ENCODE measurements at places on chromosomes 11 and 22.

- DNase-seq, result no peak
Measured at GRCh38 chr11:88206751-88207150, 31.5 kb upstream of the RAB38 start.

DNA sequence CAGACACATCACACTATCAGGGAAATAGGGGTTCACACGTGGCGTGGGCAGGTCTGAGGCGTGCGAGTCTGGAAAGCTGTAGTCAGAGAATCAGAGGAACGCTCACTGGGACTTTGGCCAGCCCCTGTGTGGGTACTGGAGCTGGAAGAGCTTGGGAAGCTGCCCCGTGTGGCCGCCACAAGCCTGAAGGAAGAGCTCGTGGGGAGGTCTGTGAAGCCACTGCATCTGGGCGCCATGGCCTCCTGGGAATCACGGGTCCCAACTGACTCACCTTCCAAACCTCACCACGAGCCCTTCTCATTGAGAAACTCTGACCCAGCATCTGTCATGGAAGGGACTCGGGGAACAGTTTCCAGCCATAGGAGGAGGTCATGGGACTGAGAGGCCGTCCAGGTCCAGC, 5.9 kb upstream of the MRGPRF start:
- DNase-seq, result no peak

DNA sequence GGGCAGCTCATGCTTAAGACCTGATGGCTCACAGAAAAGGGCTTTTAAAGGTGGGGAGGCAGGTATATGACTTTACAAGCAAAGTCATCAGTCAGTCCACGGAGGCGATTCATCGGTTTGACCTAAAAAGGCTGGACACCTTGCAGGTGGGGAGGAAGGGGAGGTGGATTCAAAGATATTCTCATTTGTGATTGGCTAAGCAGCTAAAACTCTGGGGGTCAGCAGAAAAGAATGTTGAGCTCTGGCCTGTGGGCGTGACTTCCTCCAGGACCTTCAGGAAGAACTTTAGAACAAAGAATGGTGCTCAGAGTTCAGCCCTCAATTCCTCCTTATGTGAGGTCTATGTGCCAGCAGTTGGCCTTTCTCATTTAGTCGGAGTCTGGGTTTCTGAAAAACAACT, 78.3 kb upstream of the LMO1 start:
- no peak for DNase-seq

DNA sequence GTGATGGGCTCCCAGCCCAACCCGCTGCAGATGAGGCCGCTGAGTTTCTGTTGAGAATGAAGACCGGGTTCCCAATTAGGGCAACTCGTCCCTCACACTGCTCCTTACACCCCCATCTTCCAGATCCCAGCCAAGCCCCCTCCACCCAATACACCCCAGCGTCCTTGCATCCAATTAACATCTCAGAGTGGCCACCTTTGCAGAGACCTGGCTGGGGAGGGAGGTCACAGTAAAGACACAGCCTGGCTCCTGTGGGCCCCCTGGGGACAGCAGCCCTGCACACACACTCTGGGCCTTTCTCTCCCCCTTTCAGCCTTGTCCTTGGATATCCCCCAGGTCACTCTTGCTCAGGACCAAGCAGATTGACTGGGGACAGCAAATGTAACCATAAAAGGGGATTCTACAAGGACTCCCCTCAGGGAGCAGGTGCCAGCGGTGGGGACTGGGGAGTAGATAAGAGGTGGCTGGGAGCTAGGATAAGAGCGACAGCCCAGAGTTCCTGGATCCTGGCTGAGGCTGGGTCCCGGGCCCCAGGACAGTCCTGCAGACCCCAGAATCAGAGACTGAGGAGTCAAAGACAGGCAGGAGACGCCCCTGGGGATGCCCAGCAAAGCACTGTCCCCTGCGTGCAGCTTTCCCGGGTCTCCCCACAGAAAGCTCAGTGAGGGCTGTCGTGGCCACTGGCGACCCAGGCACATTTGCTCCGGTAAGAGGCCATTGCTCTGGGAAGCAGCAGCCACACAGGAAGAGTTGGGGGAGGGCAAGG, 8.4 kb downstream of the APOBEC3A start:
- DNase-seq, result no peak

- no peak for DNase-seq
Measured at GRCh38 chr22:48306785-48307510, 1520.7 kb downstream of the BRD1 start.

DNA sequence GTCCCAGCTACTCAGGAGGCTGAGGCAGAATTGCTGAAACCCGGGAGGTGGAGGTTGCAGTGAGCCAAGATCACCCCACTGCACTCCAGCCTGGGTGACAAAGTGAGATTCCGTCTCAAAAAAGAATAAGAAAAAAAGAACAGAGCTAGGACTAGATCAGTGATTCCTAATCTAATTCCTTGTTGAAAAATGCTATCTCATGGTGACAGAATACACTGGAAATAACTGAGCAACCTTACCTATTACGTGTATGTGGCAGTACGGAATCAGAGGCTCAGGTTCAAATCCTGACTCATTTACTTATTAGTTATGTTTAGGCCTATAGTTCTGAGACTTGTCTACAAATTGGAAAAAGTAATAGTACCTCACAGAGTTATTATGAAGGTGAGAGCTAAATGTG, 19.5 kb upstream of the RCE1 start:
- DNase-seq, result no peak

DNA sequence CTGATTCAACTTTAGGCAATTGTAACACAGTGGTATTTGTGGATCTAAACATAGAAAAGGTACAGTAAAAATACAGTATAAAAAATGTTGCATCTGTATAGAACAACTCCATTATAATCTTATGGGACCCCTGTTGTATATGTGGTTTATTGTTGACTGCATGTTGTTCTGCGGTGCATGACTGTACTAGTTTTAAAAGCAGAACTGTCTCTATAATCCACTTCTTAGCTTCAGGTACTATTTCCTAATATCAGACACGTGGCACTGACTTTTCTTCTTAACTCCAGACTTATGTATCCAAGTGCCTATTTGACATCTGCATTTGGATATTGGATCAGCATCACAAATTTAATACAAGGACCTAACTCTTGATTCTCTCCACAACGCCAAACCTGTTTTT, 41.1 kb downstream of the PACS1 start:
- no peak for DNase-seq

GRCh38 chr11:130585545-130585944, 137.1 kb downstream of the ADAMTS15 start:
- DNase-seq, result no peak

- no peak for DNase-seq
Measured at GRCh38 chr11:15896026-15896425, 460.3 kb downstream of the SOX6 start.

DNA sequence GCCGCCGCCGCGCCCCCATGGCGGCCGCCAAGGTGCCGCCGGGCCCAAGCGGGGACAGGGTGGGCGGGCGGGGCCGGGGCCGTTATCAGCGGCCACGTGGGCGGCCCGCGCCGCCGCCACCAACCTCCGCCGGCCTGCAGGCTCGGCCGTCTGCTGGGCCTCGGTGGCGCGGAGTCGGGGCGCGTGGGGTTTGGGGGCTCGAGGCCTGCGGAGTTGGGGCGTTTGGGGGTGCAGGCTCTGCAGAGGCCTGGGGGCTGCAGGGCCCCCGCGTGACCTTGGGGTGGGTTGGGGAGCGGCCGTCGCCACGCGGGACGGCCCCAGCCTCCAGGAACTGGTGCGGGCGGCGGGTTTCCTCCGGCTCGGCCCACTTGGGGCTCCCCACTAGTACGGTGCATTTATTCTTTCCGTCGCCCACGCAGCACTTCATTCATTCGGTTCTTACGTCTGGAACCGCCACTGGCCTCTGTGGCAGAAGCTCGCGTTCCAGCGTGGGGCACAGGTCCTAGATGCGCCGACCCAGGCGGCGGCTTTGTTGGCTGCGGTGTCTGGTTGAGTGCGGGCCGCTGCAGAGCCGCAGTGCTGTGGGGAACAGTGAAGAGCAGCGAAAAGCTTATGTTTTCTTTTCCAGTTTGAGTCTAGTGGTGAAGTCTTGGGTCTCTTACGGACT, 740 bp upstream of the TRMT2A start:
- no peak for DNase-seq

- DNase-seq, result no peak
Measured at GRCh38 chr22:44211946-44212930, 31.5 kb downstream of the PARVG start.

DNA sequence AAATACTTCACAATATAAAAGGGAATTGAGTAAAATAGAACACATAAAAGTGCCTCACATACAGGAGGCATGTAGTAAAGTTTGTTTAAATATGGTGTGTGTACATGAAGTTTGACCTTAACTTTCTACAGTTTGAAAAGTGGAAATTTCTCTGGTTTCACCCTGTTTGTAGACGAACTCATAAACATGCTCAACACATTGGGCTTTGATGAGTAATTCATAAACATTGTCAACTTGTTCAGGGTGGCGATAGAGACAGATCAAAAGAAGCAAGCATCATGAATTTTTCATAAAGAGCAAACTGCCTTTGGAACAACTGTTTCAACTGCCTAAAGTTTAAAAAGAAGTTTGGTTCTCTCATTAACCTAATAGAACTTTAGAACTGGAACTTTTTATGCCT, 9.1 kb downstream of the SLN start:
- no peak for DNase-seq

DNA sequence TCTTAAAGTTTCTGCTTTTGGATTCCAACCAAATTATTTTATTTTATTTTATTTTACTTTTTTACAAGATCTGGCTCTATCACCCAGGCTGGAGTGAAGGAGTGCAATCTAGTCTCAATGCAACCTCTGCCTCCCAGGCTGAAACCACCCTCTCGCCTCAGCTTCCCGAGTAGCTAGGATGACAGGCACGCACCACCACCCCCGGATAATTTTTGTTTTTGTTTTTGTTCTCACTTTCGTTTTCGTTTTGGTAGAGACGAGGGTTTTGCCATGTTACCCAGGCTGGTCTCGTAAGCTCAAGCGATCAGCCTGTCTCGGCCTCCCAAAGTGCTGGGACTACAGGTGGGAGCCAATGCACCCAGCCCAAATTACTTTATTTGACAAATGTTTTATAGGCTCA, 219.8 kb downstream of the ETS1 start:
- no peak for DNase-seq

DNA sequence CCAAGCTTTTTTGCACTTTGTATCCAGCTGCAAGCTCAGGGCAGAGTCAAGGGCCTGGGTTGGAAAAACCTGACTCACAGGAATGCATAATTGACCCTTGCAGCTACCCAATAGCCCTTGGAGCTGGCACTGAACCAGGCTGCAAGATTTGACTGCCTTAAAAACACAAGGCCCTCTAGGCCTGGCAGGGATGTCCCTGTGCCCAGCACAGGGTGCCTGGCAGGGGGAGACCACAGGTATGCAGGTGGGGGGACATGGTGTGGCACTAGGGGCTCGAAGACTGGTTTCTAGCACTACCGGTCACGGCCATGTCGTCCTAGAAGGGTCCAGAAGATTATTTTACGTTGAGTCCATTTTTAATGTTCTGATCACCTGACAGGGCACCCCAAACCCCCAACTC, 30.2 kb downstream of the SBF1 start:
- no peak for DNase-seq

GRCh38 chr11:78708388-78708787, 133.7 kb upstream of the NARS2 start:
- DNase-seq, result no peak

- DNase-seq, result no peak
Measured at GRCh38 chr11:46376258-46377050, 5.0 kb upstream of the MDK start.

- peak; percentile 68 for DNase-seq
Measured at GRCh38 chr11:1303126-1303821, 6.2 kb downstream of the TOLLIP start.

- no peak for DNase-seq
Measured at GRCh38 chr22:38623351-38623750, 32.8 kb downstream of the FAM227A start.

GRCh38 chr11:119222308-119222707, 16.2 kb downstream of the CBL start:
- DNase-seq, result no peak

DNA sequence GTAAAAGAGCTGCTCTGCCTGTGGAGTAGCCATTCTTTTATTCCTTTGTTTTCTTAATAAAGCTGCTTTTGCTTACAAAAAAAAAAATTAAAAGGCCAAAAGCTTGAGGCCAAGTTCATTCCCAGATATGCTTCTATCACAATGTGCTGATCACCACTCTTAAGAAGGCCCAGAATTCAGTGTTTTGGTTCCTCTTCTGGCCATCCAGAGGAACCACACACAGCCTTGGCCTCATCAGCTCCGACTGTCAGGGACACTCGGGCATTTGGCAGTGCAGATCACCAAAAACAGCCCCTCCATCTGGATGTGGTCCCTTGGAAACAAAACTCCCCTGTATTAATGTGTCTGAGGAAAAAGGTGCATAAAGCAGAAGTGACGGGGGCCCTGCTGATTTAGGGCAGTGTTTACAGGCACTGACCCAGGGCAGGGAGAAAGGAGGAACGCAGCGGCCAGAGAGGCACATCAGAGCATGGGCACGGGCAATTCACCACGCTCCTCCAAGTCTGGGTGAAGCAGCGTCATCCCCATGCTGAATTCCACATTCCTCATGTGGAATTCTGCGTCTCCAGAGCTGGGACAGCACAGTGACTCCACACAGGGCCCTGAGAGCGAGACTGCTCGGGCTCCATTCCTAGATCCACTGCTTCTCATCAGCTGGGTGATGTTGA, 17.7 kb downstream of the POLDIP3 start:
- DNase-seq, result no peak

- no peak for DNase-seq
Measured at GRCh38 chr11:84608837-84609196, 1018.3 kb downstream of the DLG2 start.

DNA sequence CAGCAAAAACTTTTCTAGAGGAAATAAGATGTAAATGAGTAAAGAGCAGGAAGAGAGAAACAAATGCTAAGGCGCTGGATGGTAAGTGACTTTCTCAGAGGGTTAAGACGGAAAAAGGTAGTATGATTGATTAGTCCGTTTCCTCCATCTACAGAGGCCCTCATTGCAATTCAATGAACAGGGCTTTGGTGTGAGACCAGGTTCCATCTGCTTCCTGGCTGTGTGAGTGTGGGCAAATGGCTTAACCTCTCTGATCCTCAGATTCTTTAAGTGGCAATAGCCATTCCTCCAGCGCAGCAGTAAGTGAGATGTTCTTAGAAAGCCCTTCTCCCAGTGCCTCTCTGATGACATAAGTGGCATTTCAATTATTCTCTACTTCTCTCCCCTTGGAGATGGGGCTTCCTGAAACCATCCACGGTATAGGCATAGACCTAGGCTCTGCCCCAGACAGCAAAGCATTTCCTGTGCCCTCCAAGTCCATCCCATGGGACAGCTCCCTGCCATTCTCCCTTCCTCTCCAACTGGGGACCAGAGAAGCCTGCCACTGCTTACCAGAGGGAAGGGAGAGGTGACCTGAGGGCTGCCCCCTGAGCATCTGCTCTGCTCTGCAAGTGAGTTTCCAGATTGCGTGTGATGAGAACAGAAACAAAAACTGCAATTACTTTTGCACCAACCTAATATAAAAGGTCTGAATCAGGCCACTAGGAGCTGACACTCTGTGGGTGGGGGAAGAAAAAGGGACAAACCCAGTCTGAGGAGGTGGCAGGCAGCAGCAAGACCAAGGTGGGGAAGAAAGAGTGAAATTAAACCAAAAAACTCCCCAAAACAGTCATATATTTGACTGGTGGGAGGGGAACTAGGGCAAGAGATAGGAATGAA, 12.7 kb upstream of the CD44 start:
- no peak for DNase-seq
